AG10803 (cell line): ENCODE measurements at places on chromosomes 1 and 21.

DNA sequence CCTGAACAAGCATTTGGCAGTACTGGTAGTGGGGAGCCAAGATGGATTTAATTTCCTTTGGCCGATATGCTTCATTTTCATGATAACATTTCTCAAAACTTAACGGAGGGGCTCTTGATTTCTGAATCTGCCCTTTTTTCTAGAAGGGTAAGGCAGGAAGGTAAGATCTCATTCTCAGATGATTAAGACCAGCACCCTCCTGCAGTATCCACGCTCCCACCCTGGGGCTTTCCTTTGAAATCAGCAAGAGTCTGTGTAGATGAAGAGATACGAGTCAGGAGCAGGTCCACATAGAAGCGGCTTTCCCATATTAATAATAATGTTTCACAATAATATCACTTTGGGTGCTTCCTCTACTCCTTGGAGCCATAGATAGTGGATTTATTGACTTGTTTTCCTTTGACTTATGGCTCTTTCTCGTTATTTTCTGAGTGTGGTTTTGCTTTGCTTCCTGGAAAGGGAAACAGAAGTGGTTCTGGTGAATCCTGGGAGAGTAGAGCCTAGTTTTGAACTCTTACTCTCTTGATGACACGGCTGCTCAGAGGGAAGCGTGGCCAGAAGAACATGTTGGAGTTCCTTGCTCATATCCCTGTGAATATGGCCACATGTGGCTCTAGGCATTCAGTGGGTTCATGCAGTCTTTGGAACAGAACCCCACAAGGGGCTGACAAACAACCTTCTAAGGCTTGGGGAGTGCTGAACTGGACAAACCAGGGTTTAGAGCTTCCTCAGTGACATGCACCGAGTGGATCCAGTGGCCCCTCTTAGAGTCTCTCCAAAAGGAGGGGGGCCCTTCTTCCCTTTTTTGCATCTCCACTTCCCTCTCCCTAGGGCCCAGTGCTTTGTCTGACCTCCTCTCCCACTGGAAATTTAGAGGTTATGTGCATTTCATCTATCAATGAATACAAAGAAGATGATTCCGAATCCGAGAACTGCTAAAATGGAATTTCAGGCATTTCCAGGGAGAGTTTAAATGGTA is 195.7 kb downstream of the DYRK1A start:
- DNase-seq = no peak

GRCh38 chr1:102435483-102435882 is 438.8 kb upstream of the OLFM3 start:
- DNase-seq = no peak

- DNase-seq = peak; percentile 38
Measured at GRCh38 chr21:25081096-25081495, 526.2 kb downstream of the MRPL39 start.

- DNase-seq = no peak
Measured at GRCh38 chr1:29633771-29634170, 397.4 kb downstream of the PTPRU start.

- no peak for DNase-seq
Measured at GRCh38 chr1:64496606-64497005, 26.7 kb downstream of the CACHD1 start.

DNA sequence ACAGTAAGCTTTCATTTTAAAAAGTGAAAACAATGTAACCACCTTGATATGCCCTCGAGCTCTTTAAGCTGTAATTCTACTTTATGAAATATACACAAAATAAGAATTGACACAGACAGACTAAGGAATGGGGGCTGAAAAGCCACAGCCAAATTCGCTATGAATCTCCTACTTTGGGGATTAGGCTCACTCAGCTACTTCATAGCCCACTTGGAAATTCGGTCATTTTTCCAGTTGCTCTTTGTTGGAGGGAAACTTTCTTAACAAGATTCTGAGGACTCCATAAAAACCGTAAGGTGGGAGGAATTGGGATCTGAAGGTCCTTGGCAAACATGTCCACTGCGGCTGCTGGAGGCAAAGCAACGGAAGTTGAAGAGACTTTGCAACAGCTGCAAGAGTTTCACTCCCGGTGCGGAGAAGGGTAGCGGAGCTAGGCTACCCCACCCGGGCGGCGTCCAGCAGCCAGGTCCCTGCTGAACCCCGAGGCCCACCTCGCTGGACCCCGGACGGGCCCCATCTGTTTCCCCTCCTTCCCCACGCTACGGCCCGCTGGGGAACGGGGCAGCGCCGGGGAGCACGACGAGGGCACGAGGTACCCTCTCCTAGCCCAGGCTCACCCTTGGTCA is 634 bp downstream of the MYCBP start:
- peak; percentile 27 for DNase-seq

- no peak for DNase-seq
Measured at GRCh38 chr21:26055010-26055409, 115.6 kb downstream of the APP start.

- DNase-seq = no peak
Measured at GRCh38 chr1:31421371-31422040, 8.5 kb downstream of the SERINC2 start.

DNA sequence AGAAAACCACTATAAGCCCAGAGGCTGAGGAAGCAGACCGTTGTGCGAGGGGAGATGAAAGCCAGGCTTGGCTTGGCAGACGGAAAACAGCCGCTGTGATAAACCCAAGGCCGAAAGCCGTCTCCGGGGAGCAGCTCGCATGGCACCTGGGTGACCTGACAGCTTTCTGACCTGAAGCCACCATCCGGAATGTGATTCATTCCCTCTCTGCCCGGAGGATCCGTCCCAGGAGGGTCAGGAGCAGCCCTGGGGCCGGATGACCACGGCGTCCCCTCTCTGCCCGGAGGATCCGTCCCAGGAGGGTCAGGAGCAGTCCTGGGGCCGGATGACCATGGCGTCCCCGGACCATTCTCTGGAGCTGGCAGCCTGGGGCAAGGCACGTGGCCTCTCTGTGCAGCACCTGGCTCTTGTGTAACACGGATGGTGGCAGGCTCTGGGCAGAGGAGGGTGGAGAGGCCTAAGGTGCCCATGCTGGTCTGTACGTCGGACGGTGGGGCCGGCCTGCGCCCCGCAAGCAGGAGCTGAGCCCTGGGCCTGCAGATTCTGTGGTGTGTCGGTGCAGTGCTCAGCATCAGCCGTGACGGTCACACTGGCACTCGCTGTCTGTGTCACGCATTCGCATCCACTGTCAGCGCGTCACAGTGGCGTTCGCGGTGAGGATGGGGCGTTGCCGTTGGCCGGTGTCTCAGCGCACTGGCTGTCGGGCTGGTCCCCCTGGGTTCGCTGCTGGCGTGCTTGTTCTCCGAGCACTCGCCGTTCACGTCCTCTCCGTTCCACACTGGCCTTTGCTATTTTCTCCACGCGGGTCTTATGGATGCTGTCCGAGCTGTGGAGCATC is 50.3 kb downstream of the SLX9 start:
- no peak for DNase-seq

DNA sequence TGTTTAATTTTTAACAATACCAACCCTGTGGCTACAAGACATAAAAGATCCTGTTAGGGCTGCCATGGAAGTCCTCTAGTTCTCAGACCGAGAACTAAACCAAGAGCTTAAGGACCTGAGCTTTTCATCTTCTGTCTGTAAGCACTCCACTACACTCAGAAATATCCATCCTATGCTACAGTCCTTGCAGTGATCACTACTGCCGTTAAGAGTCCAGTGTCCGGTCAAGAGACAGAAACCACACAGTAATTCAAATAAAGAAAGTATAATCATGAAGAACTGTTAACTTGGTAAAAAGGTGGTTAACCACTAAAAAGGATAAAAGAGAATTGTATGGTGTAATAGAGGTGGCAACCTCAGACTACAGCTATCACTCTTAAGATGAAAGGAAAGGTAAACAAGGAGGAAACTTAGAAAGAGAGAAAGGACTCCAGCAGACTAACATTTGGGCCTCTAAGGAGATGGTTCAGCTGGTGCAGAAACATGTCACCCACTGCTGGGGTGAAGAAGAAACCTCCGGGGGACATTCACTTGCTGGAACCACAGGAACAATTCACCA is 22.1 kb upstream of the PRDX6 start:
- no peak for DNase-seq

- no peak for DNase-seq
Measured at GRCh38 chr1:95067568-95067967, 5.2 kb downstream of the ALG14 start.

- no peak for DNase-seq
Measured at GRCh38 chr1:215141460-215141859, 58.9 kb downstream of the KCNK2 start.

DNA sequence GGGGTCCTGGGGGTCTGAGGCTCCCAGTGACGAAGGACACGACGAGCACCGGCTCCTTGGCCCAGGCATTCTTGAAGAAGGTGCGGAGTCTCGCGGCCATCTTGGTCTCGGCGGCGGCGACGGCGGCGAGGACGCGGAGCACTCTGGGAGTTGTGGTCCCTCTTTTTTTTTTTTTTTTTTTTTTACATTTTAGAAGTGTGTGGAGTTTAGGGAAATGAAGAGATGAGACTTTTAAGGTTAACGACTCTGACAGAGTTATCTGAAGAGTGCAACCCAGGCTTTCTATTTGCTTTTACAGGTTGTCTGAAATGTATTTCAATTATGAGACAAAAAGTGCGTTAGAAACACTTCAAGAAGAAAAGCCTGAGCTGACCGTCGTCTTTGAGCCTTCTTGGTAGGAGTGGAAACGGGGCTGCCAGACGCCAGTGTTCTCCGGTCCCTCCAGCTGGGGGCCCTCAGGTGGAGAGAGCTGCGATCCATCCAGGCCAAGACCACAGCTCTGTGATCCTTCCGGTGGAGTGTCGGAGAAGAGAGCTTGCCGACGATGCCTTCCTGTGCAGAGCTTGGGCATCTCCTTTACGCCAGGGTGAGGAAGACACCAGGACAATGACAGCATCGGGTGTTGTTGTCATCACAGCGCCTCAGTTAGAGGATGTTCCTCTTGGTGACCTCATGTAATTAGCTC is 9.7 kb downstream of the OR2B11 start:
- peak; percentile 55 for DNase-seq

DNA sequence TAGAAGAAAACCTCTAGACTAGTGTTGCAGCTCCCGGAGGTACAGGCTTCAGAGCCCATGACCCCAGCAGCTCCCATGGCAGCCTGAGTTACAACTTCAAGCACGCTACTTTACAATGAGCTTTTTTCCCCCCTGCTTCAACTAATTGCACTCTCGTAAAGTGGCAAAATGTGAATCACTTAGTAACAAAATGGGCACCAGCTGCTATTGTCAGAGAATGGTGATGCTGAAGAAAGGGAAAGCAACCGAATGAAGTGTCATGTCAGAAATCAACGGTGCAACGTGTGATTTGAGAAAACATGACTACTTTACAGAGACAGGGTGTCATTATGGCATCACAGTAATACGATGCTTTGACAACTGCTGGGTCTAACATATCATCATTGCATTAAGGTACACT is 40.5 kb downstream of the ESRRG start:
- DNase-seq = no peak

DNA sequence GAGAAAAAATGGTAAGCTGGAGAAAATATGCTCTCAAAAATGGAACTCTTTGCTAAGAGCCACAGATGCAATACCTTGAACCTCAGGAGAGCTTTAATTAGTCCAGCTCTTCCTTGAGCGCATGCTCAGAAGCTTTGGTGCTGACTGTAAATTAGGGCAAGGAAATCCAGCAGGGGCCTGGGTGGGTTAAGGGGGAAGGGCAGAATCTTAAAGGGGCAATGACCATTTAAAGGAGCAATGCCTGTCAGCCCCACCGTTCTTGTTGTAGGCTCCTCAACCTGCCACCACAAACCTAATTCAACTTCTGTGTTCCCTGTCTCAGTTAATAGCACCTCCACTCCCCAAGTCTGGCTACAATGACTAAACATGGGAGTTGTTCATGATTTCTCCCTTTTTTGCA is 6.8 kb upstream of the SLC22A15 start:
- no peak for DNase-seq

- no peak for DNase-seq
Measured at GRCh38 chr1:53505401-53505800, 46.2 kb downstream of the DMRTB1 start.

GRCh38 chr1:173364827-173365226 is 112.3 kb upstream of the PRDX6 start:
- DNase-seq = no peak

- DNase-seq = no peak
Measured at GRCh38 chr21:33362044-33362555, 37.3 kb downstream of the IFNAR1 start.
